Stimulated activated CD4-positive, alpha-beta T cell treated with anti-CD3 and anti-CD28 coated beads, Interleukin-15, amount 100 ng/mL, for 1 hour (primary cell): ENCODE measurements at places on chromosomes 3 and 15.

DNA sequence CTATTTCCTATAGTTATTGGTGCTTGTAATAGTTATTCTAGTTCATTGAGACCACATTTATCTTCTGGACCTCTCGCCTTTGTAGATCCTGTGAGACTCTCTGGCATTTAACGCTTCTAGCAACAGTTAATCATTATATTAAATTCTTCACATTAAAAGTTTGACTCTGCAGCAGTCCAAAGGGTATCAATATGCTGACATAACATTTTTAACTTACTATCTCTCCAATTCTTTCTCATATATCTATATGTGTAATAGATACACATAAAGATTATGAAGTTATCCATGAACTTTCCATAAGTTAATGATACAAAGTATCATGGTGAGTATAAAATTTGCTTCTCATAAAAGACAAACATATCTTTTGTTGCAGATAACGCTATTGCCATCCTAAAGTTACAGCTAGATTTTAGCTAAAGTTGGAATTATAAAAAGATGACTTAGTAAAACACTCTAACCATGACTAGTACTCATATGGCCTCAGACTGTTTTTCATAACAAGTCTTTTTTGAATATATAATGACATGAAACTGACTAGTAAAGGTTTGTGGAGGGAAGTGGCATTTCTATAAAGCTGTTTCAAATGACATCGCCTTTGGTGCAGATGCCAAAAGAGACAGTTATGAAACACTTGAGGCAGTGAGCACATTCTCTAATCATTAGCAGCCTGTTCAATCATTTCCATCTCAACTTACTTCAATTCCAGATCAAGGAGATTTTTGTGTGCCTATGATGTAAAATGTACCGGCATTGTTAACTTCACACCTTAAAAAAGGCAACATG, 379.3 kb upstream of the CBLB start:
- DNase-seq = no peak

GRCh38 chr3:122665881-122666280, 14.8 kb upstream of the PARP14 start:
- no peak for DNase-seq

DNA sequence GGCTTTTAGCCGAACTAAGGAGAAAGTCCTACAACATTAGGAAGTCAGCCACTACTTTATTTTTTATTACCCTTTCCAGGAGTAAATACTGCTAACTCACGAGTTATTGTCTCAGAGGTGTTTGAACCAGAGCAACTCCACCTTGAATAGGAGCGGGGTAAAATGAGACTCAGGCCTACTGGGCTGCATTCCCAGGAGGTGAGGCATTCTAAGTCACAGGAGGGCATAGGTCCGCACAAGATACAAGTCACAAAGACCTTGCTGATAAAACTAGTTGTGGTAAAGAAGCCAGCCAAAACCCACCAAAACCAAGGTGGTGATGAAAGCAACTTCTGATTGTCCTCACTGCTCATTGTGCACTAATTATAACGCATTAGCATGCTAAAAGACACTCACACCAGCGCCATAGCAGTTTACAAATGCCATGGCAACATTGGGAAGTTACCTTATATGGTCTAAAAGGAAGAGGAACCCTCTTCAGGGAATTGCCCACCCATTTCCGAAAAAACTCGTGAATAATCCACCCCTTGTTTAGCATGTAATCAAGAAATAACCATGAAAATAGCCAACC, 555.9 kb downstream of the IGSF11 start:
- DNase-seq = no peak

GRCh38 chr3:40387001-40387894, at the start of gene ENTPD3:
Gene ENTPD3 (plus strand): TSS chr3:40387184. CDS start chr3:40388058, 874 bp downstream.
- peak; percentile 24 for DNase-seq
